ENCODE measurements at places on chromosomes 11 and 22.

DNA sequence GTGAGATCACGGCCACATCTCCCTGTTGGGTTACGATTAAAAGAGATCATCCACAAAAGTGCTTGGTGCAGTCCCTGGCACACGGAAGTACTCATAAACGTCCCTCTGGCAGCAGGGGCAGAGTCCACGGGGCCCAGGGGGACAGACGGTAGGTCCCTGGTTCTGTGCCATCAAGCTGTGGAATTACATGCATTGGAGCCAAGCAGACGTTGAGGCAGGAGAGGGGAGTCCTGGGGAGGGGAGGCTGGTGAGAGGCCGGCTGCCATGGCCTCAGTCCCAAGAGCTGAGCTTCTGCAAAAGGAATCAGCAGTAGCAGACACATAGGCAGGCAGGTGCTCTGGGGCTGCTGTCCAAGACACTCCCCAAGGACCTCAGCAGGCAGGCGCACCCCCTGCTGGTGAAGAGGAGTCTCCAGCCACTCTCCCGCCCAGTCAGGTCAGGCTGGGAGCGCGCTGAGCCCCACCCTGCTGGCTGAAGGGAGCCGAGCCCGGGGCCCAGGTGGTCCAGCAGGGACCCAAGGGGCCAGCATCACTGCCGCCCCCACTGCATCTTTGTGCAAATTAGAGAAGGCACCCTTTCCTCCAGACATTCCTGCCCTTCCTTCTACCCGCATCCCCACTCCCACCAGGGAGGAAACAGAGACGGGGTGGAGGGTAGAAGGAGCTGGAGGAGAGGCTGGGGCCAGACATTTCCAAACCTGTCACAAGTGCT lies 7.6 kb upstream of the KCTD17 start:
- DNase-seq, result no peak

- no peak for DNase-seq
These were observed 731.0 kb upstream of the CNTN5 start for GRCh38 chr11:98289617-98290263.

DNA sequence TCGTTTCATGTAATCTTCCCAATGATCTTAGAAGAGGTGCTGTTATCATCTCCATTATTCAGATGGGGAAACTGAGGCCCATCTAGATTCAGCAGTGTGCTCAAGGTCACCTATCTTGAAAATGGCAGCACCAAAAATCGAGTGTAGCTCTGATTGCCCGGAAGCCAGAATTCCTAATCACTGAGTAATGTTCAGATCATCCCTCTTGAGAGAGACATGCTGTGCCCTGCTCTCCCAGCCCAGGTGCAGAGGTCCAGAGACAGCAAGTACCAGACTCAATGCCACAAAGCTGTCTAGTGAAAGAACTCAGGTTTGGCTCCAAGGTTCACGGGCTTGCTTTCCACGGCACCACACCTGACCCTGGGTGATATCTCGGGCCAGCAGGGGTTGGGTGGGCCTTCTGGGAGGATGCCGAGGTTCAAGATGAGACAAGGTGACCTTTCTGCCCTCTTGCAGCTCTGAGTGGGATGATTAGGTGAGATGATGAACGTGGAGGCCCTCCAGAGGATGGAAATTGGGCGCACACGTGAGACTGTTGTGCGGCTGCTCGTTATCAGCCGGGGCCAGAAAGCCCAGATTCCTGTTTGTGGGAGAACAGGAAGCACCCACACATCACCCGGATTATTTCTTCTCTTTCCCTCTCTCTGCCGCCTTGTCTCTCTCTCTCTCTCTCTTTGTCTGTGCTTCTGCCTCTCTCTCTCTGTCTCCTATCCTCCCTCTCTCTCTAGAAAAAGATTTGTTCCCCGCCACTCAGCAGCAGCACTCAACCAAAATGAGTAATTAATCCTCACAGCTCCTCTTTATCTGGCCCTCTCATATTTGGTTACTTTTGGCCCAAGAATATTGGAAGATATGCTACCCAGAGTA lies 19.0 kb upstream of the RASD2 start:
- DNase-seq, result no peak

DNA sequence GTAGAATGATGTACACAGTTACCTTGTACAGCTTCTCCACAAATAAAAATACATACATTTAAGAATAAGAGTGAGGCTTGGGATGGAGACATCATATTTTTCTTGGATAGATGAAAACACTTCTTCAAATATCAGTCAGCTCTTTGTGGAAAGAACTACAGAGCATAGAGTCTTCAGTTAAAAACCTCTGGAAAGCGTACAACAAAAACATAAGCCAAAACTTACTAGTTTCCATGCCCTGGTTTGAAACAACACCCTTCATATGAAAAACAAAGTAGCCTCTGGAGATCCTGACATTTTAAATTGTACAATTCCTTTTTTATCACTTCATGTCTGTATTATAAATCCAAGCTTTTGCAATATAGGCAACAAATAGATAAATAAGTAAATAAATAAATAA lies 7.0 kb upstream of the CEP126 start:
- no peak for DNase-seq

DNA sequence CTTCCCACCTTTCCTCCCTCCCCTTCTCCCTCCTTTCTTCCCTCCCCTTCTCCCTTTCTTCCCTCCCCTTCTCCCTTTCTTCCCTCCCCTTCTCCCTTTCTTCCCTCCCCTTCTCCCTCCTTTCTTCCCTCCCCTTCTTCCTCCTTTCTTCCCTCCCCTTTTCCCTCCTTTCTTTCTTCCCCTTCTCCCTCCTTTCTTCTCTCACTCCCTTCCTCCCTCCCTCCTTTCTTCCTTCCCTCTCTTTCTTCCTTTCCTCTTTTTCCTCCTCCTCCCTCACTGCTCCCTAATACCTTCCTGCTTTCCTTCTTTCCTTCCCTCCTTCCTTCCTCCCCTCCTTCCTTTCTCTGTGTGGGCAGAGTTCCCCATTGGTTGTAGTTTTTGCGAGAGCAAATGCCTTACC lies 76.1 kb downstream of the PGR start:
- no peak for DNase-seq

GRCh38 chr11:70454197-70454767 lies 56.0 kb downstream of the CTTN start:
- no peak for DNase-seq

- DNase-seq, result no peak
These were observed 105.8 kb upstream of the SLC5A12 start for GRCh38 chr11:26827567-26828081.

GRCh38 chr11:71381781-71382505 lies 66.2 kb downstream of the DHCR7 start:
- DNase-seq, result no peak

DNA sequence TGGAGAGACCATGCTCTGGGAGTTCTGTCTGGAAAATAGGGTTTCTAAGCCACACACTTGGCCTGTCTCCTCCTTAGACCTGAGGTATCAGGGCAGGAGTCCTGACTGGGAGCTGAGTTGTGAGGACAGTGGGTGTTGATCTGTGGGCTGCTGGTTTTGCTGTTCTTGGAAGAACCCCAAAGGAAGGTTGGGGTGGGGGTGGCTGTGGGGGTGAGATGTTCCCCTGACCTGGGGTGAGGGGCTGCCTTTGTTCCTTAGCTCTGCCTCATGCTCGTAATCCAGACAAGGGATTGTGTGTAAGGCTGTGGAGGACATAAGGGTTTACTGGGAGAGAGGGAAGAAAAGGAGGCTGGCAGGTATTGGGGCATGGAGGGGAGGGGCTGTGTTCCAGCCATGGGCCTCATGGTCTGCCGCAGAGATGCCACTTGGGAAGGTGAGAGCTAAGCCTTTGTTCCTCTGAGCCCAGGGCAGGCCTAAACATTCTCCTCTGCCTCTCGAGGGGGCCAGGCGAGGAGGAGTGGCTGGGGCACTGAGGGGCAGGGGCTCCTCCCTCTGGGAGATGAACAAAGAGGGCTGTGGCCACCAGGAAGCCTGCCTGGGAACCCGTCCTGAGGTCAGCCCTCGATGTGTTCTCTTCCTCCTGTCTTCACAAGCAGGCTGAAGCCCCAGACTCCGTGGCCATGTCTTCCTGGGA lies 4.4 kb downstream of the OTOG start:
- no peak for DNase-seq

DNA sequence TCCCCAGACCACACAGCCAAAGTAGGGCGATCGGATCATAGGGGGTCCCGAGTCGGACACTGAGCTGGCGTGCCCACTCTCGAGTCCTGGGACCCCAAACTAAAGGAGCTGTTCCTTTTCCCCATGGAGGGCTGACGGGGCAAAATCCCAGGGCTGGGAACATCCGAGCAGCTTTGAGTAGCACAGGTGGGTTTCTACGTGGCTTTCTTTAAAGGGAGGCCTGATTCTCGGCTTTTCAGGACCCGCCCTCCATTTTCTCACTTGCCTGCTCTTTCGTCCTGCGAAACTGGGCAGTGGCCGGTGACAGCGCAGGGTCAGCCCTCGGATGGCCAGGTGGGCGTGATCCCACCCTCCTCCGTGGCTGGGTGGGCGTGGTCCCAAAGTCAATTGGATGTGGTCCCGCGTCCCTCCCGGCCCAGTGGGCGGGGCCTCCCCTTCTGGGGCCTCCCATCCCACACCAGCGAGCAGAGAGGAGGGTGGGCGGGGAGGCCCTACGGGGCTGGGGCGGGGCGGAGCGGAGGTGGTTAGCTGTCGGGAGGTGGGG lies 17.5 kb upstream of the TXNRD2 start:
- DNase-seq, result no peak

DNA sequence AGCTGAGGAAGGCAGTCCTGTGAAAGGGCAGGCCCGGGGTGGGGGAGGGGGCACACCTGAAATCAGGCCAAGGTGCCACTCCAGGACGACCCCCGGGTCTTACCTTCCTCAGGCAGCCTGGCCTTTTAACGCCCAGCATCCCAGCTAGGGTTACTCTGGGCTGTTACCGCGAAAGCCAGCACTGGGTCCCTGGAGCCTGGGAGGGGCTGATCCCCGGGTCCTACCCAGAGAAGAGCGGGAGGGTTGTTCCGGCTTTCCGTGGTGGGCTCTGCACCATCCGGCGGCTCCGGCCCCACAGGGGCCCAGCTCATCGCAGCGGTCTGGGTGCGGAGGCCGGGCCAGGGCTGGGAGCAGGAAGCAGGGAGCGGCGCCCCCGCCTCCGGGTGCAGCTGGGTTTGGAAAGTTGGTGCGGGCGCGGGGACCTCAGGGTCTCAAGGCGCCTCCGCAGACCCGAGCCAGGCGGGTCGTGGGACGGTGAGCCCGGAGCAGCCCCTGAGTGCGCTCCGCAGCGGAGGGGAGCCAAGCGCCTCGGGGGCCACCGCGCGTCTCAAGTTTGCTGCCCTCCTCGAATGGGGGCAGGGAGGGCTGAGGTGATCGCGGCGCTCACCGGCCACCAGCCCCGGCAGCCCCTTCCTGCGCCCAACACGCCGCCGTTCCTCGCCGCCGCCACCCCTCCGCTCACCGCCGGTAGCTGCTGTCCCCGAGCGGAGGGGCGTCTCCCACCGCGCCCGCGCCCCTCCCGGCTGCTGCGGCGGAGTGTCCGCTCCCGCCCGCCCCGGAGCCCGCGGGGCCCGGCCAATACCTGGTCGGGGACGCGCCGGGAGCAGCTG lies 831 bp downstream of the CHST1 start:
- no peak for DNase-seq

DNA sequence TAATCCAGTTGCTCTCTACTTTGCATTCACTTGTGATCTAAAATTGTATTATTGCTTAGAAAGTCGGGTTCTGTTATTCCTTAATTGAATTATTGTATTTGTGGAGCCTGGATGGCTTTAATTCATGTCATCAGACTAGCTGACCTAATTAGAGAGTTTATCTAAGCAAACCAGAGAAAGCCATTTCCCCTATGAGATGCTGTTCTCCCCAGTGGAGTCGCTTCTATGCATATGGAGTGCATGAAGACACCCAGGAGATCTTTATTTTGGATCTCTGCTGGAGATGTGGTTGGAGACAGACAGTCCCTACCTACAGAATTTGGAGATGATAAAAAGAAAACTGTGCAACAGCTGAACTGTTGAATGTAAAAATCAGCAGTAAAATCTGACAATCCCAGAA lies 45.2 kb upstream of the MYO18B start:
- DNase-seq, result no peak

- no peak for DNase-seq
These were observed 409.9 kb upstream of the LUZP2 start for GRCh38 chr11:24086921-24087320.

DNA sequence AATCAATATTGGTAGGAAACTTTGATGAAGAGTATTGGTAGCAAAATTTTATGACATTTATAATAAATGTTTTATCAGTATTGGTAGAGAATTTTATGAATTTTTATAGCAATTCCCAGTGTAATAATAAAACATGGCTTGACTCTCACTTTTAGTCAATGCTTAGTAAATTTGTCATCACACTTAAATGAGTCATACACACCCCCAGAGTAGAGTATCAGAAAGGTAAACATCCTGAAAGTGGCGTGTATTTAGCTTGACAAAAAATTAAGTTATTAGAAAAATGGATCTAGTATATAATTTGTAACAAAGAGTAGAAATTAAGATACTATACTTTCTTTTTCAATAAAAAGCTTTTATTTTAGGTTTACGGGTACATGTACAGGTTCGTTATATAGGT lies 2.6 kb downstream of the MS4A3 start:
- no peak for DNase-seq

- DNase-seq, result no peak
These were observed 6.9 kb upstream of the PHRF1 start for GRCh38 chr11:569158-569885.

- DNase-seq, result no peak
These were observed 38.1 kb upstream of the PRDM11 start for GRCh38 chr11:45108070-45109064.

- DNase-seq, result no peak
These were observed 941.2 kb downstream of the DLG2 start for GRCh38 chr11:84685976-84686375.

- DNase-seq, result no peak
These were observed 27.9 kb downstream of the GUCY1A2 start for GRCh38 chr11:106990331-106990730.

DNA sequence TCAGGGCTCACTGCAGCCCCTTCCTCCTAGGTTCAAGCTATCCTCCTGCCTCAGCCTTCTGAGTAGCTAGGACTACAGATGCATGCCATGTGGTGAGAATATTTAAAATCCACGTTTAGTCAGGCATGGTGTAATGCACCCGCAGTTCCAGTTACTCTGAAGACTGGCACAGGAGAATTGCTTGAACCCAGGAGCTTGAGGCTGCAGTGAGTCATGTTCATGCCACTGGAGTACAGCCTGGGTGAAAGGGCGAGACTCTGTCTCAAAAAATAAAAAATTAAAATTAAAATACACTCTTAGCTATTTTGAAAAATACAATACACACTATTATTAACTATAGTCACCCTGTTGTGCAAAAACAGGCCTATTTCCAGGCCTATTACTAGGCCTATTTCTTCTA lies 38.4 kb downstream of the NOX4 start:
- no peak for DNase-seq

DNA sequence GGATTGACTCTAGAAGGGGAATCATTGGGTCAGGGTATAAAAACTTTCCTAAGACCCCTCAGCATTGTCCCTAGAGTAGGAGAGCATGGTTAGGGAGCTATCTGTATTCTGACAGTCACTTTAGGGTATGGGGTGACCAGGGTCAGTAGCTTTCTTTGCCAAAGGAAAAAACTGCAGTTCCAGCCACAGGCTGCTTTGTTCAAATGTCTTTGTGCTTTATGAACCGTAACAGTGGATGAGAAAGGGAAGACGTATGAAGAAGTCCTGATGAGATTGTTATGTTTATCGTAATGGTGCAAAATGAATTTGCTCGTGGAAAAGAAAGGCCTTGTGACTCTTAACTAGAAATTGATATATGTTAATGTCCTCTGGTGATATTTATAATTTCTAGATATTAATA lies 30.0 kb downstream of the CYB5R2 start:
- no peak for DNase-seq

All from GM04504 (cell line).